ENCODE measurements at places on chromosomes 16 and 17.

- DNase-seq = no peak
Measured at GRCh38 chr17:78281249-78281845, 49.9 kb downstream of the TMEM235 start.

DNA sequence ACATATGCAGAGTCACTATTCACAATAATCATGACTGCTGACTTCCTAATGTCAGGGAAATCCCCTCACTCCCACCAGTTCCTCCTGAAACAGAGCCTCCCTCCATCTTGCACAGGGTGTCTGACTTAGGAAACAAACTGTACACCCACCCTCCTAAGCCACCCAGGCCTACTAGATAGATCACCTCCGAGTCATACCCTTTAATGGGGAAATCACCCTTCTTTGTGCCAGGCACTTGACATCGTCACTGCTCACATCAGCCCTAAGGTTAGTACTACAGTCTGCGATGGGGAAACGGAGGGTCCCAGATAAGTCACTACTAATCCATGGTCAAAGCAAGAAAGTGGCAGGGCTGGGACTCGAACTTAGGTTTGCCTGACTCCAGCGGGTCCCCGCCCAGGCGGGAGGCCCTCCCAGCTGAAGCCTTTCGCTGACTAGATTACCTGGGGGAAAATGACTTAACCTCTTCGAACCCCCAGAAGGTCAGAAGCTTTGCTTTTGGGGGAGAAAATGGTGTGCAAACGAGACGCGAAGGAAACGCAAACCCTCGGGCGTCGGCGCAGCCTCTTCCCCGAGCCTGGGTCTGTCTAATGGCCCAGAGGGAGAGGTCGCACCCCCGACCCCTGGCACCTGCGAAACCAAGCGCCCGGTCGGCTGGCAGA, 3.4 kb upstream of the MLLT6 start:
- DNase-seq = no peak

- no peak for DNase-seq
Measured at GRCh38 chr16:1825864-1826690, 548 bp downstream of the HAGH start.

DNA sequence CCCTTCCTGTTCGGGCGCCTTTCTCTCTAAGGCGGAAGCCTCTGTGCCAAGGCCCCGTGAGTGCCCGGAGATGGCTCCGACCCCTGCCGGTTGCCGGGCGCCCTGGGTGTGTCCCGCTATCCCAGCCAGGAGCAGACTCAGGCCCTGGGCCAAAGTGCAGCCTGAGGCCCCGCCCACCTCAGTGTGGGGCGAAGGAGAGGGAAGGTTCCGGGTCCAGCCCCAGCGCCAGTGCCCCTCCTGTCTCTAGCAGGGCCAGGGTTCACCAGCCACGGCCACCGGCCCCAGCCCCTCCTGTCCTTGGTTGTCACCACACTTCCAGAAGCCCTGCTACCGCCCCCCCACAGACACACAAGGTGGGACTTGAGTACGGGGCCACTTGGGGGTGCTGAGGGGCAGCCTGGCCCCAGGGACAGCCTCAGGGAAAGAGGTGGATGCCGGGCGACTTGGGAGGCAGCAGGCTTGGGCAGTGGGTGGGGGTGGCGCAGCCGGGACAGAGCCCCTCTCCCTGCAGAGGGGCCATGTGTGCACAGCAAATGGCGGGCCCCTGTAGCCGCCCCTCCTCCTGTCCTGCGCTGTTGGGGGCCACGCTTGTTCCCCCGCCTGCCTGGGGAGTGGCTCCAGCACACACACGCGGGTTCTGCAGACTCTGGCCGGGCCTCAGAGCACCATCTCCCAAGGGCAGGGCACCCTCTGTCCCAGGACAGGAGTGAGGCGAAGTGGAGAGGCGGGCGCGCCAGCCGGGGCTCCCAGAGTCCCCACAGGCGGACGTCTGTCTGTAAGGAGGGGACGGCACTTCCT, 6.0 kb downstream of the C1QTNF8 start:
- no peak for DNase-seq

- no peak for DNase-seq
Measured at GRCh38 chr17:21374441-21375161, 1.6 kb upstream of the KCNJ12 start.

GRCh38 chr17:28963055-28963611, 11.8 kb upstream of the PHF12 start:
- no peak for DNase-seq

DNA sequence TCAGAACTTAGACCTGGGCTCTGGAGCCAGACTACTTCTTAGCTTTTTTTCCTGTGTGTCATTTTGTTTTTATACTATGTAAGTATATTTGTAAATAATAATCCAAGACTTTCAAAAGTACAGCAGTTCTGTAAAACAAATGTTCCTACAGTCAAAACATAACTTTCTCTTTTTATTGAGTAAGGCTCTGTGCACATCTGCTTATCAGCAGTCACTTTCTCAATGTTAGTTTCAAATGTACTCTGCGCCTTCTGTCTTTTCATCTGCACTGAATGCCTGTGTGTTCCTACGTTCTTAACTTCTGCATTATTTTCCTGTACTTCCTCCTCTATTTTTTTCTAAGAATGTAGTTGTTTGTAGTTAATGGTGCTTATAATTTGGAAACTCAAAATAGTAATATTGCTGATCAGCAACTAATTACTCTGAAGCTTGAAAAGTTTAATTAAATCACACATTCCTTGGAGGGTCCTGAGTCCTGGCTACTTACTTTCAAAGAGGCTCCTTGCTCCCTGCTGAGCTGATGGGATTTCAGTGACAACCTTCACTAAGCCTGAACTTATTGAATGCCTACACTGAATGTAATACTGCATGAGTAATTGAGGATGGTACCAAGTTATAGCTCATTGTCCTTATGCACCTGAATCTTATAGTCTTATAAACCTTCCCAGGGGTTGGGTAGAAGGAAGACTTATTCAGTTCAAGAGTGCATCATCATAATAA, 329.9 kb downstream of the KCNJ2 start:
- DNase-seq = no peak

- DNase-seq = no peak
Measured at GRCh38 chr16:72814226-72814625, 233.7 kb downstream of the ZFHX3 start.

GRCh38 chr16:21600031-21600773, 825 bp downstream of the METTL9 start:
- DNase-seq = no peak

DNA sequence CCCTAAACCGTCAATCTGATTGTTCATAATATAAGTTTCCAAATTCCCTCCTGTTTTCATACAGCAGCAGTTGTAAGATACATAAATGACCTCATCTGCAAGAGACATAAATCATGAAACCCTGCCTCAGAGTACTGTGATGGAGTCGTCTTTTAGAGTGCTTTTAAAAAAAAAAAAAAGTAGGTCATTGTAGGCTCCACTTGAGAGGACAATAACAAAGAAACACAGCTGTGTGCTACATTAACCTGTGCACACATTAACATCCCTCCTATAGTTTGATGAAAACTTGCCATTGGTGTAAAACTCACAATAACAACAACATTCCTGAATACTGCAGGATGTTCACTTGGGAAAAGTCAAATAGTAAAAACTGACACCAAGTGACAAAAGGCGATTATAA, 56.5 kb downstream of the XPO6 start:
- DNase-seq = no peak

GRCh38 chr16:28218109-28218508, 6.3 kb upstream of the XPO6 start:
- DNase-seq = no peak

- DNase-seq = peak; percentile 14
Measured at GRCh38 chr17:75619506-75620431, 13.5 kb upstream of the SMIM5 start.

- DNase-seq = no peak
Measured at GRCh38 chr17:1384905-1385435, 15.1 kb downstream of the YWHAE start.

DNA sequence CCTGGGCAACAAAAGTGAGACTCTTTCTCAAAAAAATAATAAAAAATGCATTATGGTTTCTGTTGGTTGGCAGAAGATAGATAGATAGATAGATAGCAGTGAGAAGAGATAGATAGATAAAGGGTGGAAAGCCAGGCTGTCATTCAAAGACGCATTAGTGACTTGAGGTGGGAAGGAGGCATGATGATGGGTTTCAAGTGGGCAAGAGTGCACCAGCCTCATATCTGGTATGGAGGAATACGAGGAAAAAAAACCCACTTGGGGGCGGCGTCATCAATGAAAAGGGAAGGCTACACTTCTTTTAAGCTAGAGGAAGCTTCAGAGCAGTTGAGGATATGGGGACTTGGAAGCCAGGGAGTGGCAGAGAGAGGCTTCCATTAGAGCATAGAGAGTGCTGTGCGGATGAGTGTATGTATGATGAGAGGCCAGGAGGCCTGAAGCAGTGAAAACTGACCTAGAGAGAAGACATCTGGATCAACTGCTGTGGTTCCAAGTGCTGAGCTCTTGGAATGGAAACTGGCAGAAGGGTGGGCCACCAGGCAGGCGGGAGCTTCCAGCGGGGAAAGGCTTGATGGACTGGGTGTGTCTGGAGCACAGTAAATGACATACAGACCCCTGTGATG, 31.8 kb downstream of the CEP95 start:
- no peak for DNase-seq

DNA sequence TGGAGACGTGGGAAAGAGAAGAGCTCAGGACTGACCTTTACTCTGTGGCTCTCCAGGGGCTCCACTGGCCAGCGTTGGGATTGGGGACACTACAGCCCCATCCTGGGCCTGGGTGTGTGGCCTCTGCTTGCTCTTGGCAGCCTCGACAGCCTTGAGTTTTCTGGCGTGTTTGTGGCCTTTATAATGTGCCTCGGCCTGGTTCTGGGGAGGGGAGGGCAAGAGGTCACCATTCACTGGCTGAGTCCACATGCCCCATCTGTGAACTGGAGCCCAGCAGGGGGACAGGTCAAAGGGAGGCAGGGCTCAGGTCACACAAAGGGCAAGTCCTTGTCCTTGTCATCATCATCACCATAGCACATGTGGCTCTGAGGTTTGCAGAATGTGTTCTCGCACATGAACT, 11.7 kb downstream of the NKIRAS2 start:
- DNase-seq = no peak

DNA sequence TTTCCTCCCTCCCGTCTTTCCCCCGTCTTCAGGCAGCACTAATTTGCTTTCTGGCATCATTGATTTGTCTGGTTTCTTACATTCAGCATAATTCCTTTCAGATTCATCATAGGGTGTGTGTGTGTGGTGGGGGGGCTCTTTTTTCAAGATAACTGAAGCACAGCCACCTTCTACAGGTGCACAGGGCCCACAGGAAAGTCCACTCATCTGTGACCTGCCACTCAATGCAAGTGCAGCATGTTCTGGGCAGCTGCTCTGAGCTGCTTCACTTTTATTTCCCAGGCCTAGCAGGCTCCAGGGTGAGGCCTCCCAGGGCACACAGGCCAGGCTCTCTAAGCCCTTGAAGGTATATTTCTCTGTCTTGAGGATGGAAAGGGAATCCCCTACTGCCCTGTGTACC, 35.2 kb upstream of the MYH10 start:
- DNase-seq = no peak

DNA sequence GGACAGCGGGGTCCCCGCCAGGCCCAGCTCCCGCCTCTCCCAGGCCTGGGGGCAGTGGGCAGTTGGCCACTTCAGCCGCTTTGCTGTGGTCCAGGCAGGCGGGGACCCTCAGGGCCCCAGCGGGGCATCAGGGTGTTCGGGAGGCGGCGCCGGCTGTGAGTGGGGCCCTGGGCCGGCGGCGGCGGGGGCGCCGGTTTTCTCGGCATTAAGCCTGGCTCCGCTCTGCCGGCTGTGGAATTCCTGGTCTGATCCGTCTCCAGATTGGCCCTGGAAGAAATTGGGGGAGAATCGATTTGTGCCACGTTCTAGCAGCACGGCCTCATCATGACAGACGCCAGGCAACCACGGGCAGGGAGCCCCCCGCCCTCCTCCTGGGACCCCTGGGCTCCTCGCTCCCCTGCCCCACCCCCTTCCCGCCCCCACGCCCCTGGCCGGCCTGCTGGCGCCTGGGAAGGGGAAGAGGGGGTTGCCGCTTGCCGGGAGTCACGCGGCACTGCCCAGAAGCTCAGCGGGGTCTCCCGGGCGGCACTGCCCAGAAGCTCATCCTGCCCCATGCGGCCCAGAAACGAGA, 28.6 kb upstream of the SSTR5 start:
- DNase-seq = no peak

- no peak for DNase-seq
Measured at GRCh38 chr16:26913851-26914250, 152.9 kb upstream of the C16orf82 start.

GRCh38 chr17:18950944-18951905, 740 bp upstream of the SLC5A10 start:
- DNase-seq = no peak

GRCh38 chr17:20988896-20989295, 53.9 kb downstream of the USP22 start:
- no peak for DNase-seq

- no peak for DNase-seq
Measured at GRCh38 chr16:66224626-66225025, 141.9 kb upstream of the CDH5 start.

GRCh38 chr16:66427036-66427860, at the start of gene BEAN1:
TSS of gene BEAN1 (plus strand) at chr16:66427295. CDS start at chr16:66437677, 10,382 bp downstream.
- no peak for DNase-seq

GRCh38 chr16:79618692-79619050, 18.1 kb upstream of the MAF start:
- no peak for DNase-seq

- DNase-seq = no peak
Measured at GRCh38 chr17:8736362-8736761, 8.3 kb downstream of the CCDC42 start.

GRCh38 chr16:22081050-22081449, 11.3 kb upstream of the VWA3A start:
- no peak for DNase-seq

DNA sequence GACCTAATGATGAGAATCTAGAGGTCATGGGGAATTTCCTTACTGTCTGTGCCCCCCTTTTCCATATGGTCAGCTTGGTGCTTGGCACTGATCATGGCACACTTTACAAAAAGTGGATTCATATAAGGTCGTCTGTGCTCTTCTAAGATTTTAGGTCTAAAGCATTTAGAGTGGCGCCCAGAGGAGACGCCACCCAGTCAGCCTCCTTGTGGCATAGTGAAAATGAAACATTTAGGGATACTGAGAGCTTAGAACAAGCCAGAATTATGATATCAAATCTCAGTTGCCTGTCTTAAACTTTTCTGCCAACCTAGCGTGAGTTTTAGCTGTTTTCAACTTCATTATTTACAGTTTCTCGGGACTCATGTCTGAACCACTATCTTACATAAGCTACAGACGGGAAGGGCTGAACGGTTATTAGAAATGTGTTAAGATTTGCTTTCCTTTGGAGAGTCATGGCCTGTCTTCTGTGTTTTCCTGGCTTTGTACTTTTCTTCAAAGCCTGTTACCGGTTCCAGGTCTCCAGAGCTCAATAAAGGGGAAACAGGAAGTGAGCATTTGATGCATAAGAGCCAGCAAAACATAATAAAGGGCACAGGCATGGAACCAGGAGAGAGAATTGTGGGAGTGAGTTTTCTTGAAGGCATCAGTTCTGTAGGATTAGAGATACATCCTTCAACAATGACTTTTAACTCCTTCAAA, 13.7 kb downstream of the ZNRF1 start:
- no peak for DNase-seq

GRCh38 chr17:6510321-6510977, 45.9 kb downstream of the PITPNM3 start:
- no peak for DNase-seq

Data from hippocampal formation (tissue), 2 donors.